ENCODE measurements at places on chromosomes 2 and 18. TPM values are rescaled to one million over a fixed set of nuclear protein-coding genes. Genes with fewer than 3 reads are reported as not detected.

The GAREM2 gene
- 2.2 TPM for total RNA-seq

The NXPH2 gene
- 1.0 TPM for total RNA-seq

The RGPD4 gene
- total RNA-seq: not detected

The C2orf78 gene
- total RNA-seq: not detected

GRCh38 chr2:54635554-54636152 is 87.8 kb upstream of the EML6 start:
- no peak overlapping the region for H3K4me3 ChIP-seq
- no peaks in the 10 kb centered on the region for H3K27me3 ChIP-seq
- DNase-seq: peak; percentile 68
- peak overlapping the region; percentile 87 for H3K27ac ChIP-seq
- peaks cover 45% of the 10 kb centered on the region for H3K4me1 ChIP-seq

DNA sequence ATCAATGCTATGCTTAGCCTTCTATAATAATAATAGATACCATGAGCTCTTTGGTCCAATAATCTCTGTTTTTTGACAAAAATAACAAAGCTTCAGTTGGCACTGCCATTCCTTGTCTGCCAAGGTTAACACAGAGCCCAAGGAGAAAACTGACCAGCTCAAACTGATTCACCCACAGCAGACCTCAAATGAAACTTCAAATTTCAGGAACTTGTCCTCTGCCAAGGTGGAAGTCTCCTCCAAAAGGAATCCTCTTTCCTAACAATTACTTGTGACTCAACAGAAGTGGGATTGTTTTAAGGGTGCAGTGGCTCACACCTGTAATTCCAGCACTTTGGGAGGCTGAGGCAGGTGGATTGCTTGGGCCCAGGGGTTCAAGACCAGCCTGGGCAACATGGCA is 12.1 kb downstream of the AAK1 start:
- no peaks in the 10 kb centered on the region for H3K36me3 ChIP-seq
- no peaks in the 10 kb centered on the region for H3K27me3 ChIP-seq
- DNase-seq: no peak
- no peaks in the 10 kb centered on the region for H3K4me1 ChIP-seq
- H3K4me3 ChIP-seq: no peak overlapping the region
- H3K27ac ChIP-seq: no peak overlapping the region

DNA sequence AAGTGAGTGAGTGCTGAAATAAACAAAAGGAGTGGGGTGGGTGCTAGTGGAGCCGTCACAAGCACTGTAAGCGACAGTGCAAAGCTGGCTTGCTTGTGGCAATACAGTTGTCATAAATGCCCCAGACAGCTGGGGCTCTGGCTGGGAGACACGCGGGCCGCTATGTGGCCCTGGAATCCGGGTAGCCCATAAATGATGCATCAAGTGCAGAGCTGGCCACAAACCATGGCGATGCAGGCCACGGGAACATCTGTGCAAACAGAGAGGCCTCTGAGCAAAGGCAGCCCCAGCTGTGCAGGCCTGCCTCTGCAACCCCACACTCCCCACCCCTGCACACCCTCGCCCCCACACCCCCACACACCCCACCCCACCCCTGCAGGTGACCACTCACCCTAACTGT is 349.2 kb upstream of the ID2 start:
- H3K27ac ChIP-seq: no peak overlapping the region
- no peaks in the 10 kb centered on the region for H3K36me3 ChIP-seq
- H3K4me1 ChIP-seq: no peaks in the 10 kb centered on the region
- no peaks in the 10 kb centered on the region for H3K27me3 ChIP-seq
- DNase-seq: no peak
- no peak overlapping the region for H3K4me3 ChIP-seq
